ENCODE measurements at places on chromosomes 16 and 17.

GRCh38 chr16:69927056-69927757, 23.9 kb upstream of the CLEC18A start:
- no peak for DNase-seq

GRCh38 chr17:45888392-45888791, 6.0 kb upstream of the MAPT start:
- DNase-seq, result no peak

DNA sequence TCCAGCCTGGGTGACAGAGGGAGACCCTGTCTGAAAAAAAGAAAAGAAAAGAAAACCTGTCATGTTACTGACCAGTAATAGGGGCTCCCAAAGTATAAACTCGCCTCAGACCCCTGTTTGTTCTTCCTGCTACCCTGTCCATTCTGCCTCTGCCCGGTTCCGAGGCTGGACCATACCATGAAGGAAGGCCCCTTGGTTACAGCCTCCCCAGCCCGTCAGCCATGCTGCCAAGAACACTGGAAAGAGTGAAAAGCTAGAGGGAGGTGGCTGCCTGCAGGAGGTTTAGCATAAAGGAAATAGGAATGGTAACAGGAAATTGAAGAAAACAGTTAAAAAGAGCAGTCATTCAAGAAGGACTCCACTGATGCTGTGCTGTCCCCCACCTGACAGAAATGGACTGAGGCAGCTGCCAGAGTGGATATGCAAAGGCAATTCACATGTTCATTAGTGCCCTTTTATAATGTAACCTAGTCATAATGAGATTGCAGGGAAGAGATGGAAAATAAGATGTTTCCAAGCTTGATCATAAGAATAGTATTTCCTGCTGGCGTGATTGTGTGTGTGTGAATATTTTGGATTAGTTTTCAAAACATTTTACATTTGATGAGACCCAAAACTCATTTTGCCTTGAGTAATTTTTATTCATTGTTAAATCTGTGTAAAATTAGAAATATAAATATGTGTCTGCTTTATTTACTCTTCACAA, 102.6 kb downstream of the GOSR1 start:
- no peak for DNase-seq

- no peak for DNase-seq
These were observed 13.1 kb downstream of the SPATA33 start for GRCh38 chr16:89670496-89671431.

GRCh38 chr17:65567566-65567965, 6.1 kb upstream of the AXIN2 start:
- no peak for DNase-seq

DNA sequence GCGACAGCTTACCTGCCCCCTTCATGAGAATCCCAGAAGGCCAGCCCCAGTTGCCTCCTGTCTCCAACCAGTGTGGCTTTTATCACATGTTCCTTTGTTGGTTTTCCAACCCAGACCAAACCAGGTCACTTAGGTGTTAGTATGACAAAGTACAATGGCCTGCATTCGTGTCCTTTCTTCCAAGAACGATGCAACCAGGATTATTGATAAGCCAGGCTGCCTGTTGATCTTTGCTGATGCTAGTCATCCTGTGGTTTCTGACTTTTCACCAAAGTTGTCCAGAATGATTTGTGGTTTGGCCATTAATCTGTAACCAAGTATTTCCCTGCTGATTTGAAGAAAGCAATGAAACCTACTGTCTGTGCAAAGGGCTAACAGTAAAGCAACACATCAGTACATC, 191.4 kb downstream of the CYLD start:
- DNase-seq, result no peak

DNA sequence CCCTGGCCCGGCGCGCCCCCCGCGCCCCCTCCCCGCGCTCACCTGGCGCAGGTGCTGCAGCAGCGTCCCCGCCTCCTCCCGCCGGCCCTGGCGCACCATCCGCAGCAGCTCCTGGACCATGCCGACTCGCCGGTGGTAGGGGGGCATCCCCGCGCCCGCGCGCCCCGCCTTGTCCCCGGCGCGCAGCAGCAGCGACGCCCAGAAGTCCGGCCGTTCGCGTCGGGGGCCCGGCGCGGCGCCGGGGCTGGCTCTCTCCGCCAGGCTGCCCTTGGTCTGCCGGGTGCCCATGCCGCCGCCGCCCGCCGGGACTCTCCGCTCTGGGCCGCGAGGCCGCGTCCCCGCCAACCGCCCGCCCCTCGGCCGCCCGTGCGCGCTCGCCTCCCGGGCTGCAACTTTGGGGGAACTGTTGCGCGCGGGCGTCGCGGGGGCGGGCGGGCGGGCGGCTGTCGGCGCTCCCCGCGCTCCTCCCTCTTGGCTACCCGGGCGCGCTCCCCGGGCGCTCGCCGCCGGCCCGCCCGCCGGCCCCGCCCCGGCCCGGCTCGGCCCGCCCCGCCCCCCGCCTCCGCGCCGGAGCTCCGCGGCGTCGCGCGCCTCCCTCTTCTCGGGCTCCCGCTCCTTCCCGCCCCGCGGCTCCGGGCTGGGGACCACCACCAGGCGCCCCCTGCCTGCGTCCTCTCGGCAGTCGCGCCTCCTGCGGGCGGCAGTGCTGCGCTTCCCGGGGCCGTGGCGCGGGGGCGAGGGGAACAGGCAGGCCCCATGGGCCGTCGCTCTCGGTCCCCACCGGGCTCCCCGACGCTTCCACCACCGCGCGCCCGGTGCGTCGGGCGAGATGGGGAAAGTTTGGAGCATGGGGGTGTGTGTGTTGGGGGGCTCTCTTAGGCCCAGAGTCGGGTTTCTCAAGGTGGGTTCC, at the start of gene LRRC75A:
Gene LRRC75A, minus strand, starts transcription at position 491 of the 910 bp plus-strand sequence. Its CDS starts 203 bp downstream, at position 288.
- DNase-seq, result peak; percentile 43

Data from activated effector memory CD4-positive, alpha-beta T cell treated with Interleukin-2 at 50 U/mL for 16 hours (primary cell).